HCT116 (cell line): ENCODE measurements at places on chromosomes 6 and 20. TPM values are rescaled to one million over a fixed set of nuclear protein-coding genes. Genes with fewer than 3 reads are reported as not detected.

DNA sequence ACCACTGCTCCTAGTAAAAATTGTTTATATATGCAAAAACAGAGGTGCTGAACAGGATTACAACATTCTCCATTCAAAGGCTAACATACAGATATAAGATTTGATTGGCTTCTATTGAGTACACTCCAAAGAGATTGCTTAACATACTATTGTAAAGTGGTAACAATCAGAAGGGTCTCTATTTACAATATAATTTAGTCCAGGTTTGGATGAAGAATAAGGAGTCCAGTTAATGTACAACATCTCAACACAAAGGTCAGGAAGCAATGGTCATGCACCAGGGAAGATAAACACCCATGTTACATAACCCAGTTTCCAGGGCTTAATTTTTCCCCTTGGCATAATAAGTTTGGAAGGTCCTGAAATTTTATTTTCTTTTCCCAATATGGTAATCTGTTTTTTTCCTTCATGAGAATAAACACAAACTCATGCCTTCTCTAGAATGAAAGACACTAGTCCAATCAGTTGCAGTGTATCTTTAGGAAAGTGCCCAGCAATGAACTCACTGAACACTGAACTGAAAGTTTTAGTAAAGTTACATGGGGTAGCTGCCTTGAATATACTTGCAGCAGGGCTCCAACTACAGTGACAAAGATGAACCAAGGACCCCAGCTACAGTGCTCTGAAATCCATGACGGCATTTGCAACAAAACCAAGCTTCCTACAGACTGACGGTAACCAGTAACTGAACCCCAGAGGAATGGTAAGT lies 255.3 kb upstream of the GJE1 start:
- no peaks in the 10 kb centered on the region for H3K27me3 ChIP-seq
- H3K4me1 ChIP-seq = no peaks in the 10 kb centered on the region
- no peak overlapping the region for H3K27ac ChIP-seq
- H3K36me3 ChIP-seq = no peaks in the 10 kb centered on the region
- no peak overlapping the region for H3K4me3 ChIP-seq

GRCh38 chr6:106976270-106976669 lies 1.7 kb upstream of the CD24 start:
- H3K36me3 ChIP-seq = no peaks in the 10 kb centered on the region
- DNase-seq = no peak

GRCh38 chr20:25195962-25196785 lies 662 bp downstream of the ENTPD6 start:
- H3K27ac ChIP-seq = peak overlapping the region; percentile 80
- H3K4me1 ChIP-seq = peaks cover 25% of the 10 kb centered on the region
- DNase-seq = peak; percentile 28

DNA sequence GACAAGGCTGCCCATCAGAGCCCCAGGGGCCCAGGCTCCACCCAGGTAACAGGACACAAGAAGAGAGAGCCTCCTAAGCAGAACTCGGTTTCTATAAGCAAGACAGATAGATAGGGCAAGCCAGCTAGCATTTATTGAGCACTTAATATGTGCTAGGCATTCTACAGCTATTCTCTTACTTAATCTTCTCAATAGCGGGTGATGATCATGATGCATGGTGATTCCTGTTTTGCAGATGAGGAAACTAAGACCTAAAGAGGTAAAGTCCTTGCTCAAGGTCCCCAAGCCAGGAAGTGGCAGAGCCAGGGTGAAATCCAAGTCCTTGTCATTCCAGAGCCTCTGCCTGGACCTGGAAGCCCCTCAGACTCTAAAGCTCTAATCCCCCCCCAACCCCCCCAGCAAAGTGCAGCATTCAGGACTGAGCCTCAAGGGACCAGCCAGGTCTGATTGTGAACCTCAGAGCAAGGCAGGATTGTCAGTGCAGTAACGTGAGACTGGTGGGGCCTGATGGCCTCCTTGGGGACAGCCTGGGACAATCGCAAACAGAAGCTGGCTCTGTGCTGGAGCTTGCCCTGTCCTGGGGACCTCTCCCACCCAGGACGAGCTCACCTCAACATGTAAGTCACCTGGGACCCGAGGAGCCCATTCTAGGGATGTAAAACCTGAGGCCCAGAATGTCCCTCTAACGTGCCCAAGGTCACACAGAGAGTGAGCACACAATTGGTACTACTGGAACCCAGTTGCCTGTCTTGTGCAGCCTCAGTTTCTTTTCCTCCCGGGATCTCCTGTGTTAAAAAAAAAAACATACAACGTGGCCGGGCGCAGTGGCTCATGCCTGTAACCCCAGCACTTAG lies 48.4 kb upstream of the PTGIS start:
- H3K4me1 ChIP-seq = peaks cover 11% of the 10 kb centered on the region
- H3K36me3 ChIP-seq = no peaks in the 10 kb centered on the region
- DNase-seq = no peak
- no peak overlapping the region for H3K4me3 ChIP-seq
- no peaks in the 10 kb centered on the region for H3K27me3 ChIP-seq

GTSF1L gene
- total RNA-seq = not detected

- H3K4me1 ChIP-seq = no peaks in the 10 kb centered on the region
- no peaks in the 10 kb centered on the region for H3K36me3 ChIP-seq
- no peak for DNase-seq
- H3K27me3 ChIP-seq = no peaks in the 10 kb centered on the region
- no peak overlapping the region for H3K4me3 ChIP-seq
Measured at GRCh38 chr20:61442075-61442670, 190.1 kb downstream of the CDH4 start.

GABRR1 gene
- total RNA-seq = not detected

- H3K4me1 ChIP-seq = no peaks in the 10 kb centered on the region; the same call in 1 of the 2 replicates
- no peaks in the 10 kb centered on the region for H3K36me3 ChIP-seq
- DNase-seq = no peak
Measured at GRCh38 chr20:11048739-11049138, 374.9 kb upstream of the JAG1 start.

- H3K4me3 ChIP-seq = no peak overlapping the region
- H3K27me3 ChIP-seq = no peaks in the 10 kb centered on the region
- no peak overlapping the region for H3K27ac ChIP-seq
- no peaks in the 10 kb centered on the region for H3K36me3 ChIP-seq
Measured at GRCh38 chr6:50264995-50265571, 215.4 kb upstream of the DEFB112 start.

DNA sequence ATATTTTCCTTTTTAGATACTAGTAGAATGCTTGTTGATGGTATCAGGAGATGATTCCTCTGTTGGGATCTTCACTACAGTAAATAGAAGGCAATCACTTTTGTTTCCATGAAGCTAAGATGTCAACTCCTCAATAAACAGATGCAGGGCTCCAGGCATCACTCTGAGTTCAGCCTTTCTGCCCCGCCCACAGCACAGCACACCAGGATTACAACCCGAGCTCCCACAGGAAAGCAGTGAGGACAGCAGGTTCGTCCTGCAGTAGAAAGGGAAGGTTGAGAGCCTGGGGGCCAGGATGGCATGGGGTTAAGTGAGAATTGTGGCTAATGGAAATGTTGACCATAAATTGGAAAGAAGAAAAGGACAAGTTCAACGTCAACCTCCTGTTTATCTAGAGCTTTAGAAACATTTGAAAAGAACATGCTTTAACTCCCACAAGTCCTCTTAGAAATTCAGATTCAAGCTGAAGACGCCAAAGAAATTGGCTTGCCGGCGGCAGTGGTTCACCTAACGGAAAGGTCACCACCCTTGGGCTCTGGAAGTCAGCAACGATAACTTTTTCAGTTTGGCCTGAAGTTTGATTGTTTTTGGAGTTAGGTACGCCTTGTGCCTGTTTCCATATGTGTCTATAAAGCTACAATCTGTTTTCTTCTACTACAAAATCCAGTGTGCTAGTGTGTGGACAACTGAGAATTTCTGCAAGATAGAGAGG lies 144.4 kb upstream of the PDE10A start:
- no peak for DNase-seq
- H3K27ac ChIP-seq = no peak overlapping the region
- no peaks in the 10 kb centered on the region for H3K36me3 ChIP-seq

DNA sequence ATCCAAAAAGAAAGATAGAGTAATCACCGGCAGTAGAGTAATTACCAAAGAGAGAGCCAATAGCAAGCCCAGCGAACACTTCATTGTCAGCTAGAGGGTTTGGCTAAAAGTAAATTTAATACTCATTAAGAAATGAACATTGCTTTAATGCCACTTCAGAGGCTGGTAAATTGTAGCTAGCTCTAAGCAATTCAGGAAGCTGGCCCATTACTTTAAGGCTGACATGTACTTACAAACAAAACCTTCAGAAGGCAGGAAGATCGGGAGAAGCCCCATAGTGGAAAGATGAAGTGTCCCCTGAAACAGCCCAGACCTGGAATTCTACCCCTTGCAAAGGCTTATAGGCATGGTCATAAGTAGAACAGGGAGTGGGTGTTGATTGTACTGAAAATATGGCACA lies 396.6 kb upstream of the ID4 start:
- H3K27me3 ChIP-seq = no peaks in the 10 kb centered on the region
- no peak for DNase-seq
- no peak overlapping the region for H3K27ac ChIP-seq
- no peaks in the 10 kb centered on the region for H3K36me3 ChIP-seq
- H3K4me3 ChIP-seq = no peak overlapping the region

GRCh38 chr6:84411060-84411629 lies 183.7 kb upstream of the CEP162 start:
- no peak overlapping the region for H3K27ac ChIP-seq
- H3K27me3 ChIP-seq = peaks cover 44% of the 10 kb centered on the region
- no peaks in the 10 kb centered on the region for H3K4me1 ChIP-seq
- no peaks in the 10 kb centered on the region for H3K36me3 ChIP-seq

DNA sequence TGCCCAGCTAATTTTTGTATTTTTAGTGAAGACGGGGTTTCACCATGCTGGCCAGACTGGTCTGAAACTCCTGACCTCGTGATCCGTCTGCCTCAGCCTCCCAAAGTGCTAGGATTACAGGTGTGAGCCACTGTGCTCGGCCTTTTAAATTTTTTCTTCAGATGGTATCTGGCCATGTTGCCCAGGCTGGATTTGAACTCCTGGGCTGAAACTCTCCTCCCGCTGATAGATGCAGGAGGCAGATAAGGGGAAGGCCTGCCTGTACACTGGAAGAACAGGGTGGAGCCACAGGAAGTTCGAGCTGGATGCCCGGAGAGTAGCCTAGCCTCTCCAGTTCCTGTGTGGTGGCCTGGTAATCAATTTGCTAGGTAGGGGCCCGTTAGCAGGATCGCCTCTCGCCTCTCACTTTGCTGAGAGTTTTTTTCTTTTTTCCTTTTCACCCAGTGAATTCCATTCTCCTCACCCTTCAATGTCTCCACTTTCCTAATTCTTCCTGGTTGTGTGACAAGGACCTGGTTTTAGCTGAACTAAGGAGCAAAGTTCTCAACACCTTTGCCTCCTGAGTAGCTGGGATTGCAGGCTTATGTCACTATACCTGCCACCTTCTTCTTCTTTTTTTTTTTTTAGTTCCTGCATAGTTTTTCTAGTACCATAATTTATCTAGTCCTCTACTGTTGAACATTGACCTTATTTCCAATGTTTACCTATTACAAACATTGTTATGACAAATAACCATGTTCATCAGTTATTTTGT lies 19.4 kb upstream of the ITCH start:
- no peaks in the 10 kb centered on the region for H3K27me3 ChIP-seq
- no peak overlapping the region for H3K4me3 ChIP-seq
- H3K36me3 ChIP-seq = no peaks in the 10 kb centered on the region
- peaks cover 5% of the 10 kb centered on the region; the same call in 1 of the 2 replicates for H3K4me1 ChIP-seq
- DNase-seq = no peak

DNA sequence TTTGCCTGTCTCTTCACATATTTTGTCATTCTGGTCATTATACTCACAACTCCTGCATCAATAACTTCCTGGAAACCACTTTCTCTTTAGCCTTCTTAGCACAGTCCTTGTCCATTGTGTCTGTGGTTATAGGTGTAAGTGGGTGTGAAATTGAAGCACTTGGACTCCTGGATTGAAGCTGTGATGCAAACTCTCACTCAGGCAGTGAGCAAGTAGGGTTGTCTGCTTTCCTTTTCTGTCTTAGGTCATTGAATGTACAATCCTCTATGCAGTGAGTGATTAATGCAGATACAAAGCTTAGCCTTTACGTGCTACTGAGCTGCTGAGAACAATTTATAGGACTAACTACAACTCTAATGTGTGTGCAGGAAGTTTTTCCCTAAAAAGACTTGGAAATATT lies 54.8 kb downstream of the ADGRB3 start:
- no peak overlapping the region for H3K27ac ChIP-seq
- H3K4me1 ChIP-seq = no peaks in the 10 kb centered on the region
- DNase-seq = no peak
- H3K4me3 ChIP-seq = no peak overlapping the region

DNA sequence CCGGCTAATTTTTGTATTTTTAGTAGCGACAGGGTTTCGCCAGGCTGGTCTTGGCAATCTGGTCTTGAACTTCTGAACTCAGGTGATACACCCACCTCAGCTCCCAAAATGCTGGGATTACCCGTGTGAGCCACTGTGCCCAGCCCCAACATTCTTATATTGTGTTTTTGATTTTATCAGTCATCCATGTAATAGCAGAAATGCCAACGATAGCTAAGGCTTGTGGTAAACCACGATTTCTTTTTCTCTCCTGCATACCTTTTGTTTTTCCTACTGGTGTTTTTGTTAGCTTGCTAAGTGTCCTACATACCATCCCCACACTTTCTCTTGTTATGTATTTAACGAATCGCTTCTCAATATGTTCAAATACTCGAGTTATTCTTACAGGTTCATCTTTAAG lies 12.1 kb downstream of the PHACTR2 start:
- H3K4me1 ChIP-seq = peaks cover 6% of the 10 kb centered on the region; the same call in 1 of the 2 replicates
- no peak overlapping the region for H3K27ac ChIP-seq
- no peaks in the 10 kb centered on the region for H3K27me3 ChIP-seq
- H3K36me3 ChIP-seq = no peaks in the 10 kb centered on the region
- H3K4me3 ChIP-seq = no peak overlapping the region
- DNase-seq = no peak

TCF21 gene
- total RNA-seq = 0.20 TPM

DNA sequence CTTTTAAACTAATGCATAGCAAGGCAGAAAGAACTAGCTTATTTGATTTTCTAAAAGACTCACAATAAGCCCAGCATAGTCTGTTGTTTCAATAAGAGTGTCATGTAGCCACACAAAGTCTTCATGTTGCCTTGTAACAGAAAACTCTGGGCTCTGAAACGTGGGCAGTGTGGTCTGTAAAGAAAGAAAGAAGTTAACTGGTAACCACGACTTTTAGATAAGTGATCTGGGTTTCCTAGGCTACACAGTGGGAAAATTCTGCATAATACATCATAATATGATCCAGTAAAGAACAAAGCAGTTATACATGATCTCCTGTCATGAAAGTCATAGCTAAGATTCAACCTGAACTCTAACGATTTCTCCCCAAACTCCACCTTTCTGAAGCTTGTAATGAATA lies 13.3 kb downstream of the SNX5 start:
- no peak overlapping the region for H3K27ac ChIP-seq
- DNase-seq = no peak
- peaks cover 8% of the 10 kb centered on the region; the same call in 1 of the 2 replicates for H3K4me1 ChIP-seq
- H3K27me3 ChIP-seq = no peaks in the 10 kb centered on the region

GRCh38 chr20:57660181-57660921 lies 40.1 kb upstream of the ZBP1 start:
- no peaks in the 10 kb centered on the region for H3K4me1 ChIP-seq
- no peaks in the 10 kb centered on the region for H3K36me3 ChIP-seq
- no peak overlapping the region for H3K27ac ChIP-seq
- H3K4me3 ChIP-seq = no peak overlapping the region
- no peak for DNase-seq
- H3K27me3 ChIP-seq = no peaks in the 10 kb centered on the region

CDKAL1 gene
- total RNA-seq = 14.9 TPM

DDX43 gene
- not detected for total RNA-seq
